ENCODE measurements at places on chromosomes 11 and 22. TPM values are rescaled to one million over a fixed set of nuclear protein-coding genes. Genes with fewer than 3 reads are reported as not detected.

DNA sequence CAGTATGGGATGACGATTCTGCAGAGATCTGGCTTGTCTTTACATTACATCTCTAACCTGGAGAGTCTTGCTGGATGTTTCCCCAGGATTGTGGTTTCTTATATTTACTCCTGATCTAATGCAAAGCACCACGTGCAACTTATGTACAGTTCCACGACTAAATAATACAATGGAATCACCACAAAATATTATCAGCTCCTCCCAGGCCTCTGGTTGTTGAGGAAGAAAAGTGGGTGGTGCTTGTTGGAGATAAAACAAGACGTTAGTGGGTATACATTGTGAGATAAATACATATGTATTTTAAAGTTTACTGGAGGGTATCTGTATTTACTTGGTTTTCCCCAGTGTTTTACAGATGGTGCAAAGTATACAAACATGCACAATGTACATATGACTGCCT is 569.7 kb downstream of the NTM start:
- no peak for DNase-seq

GRCh38 chr22:17733466-17733865 is 40.8 kb downstream of the BID start:
- no peak for DNase-seq

GRCh38 chr11:128886406-128887124 is 4.6 kb upstream of the KCNJ5 start:
- no peak for DNase-seq

DNA sequence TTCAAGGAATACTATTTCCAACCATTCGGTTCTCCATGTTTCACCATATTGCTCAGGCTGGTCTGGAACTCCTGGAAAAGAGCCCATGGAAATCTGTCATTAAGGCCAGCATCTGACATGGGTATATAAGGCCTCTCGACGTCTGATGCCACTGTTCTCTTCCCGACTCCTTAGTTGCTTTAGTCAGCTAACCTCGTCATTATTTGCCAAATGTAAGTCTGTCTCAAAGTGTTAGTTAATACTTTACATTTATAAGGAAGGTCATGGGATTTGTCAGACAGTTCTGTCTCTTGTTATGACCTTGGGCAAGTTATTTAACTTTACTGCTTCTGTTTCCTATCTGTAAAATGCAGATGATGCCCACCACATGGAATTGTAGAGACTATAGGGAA is 1.6 kb downstream of the MRPL48 start:
- no peak for DNase-seq

GRCh38 chr11:27467181-27467913 is 5.2 kb downstream of the LGR4 start:
- DNase-seq = no peak

DNA sequence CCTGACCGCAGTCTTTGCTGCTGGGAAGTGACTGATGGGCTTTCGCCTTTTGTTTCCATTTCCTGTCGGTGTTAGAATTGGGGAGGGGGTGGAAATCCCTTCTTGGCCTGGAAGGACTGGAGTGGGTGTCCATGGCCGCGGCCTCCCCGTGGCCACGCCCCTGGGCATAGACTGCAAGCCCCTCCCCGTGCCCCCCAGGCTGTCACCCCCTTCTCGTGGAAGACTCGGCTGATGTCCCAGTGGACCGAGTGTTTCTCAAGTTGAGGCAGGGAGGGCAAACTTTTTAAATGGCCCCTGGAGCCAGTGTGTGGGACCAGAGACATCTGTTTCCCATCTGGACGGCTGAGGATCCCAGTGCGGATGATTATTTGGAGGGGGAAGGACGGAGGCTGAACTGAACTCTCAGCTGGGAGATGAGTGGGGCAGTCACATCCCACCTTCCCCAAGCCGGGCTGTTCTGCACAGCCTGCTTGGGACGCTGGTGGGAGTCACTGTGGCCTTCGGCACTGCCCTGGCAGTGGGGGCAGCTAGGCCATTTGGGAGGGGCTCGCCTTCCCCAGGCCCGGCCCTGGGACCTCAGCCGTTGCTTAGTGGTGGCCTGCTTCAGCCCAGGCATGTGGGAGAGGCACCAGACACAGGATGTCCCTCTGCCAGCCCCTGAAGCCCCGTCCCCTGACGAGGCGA is 1.6 kb downstream of the CD81 start:
- no peak for DNase-seq

DNA sequence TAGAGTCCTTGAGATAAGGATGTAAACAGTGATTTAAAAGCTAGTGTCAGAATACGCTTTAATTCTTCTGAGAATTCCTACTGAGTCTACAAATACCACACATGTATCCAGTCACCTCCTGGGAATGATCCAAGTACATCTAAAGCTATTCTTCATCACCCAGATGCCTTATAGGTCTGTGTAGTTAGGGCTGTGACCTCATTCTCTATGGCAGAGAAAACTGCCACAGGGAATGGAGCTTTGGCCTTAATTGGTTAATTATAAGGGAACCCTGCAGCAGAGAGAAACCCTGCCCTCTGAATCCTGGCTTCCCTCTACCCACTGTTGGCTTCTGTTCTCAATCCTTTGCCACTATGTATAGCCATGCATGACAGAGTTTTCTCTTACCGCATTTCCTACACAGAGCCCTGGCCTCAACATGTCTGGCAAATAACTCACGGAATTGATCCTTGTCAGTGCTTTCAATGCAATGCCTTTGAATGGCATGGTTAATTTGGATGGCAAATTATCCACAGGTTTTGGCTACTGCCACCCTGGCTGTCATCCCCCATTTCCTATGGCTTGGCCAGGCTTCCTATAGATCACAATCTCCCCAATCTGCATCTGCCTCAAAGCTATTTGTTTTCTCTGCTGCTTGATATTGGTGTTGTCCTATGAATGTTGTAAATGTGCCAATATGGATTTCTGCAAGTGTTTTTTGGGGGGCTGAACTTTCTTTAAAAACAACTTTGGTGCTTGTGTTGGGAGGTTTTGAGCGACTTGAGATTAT is 2.9 kb downstream of the DIXDC1 start:
- no peak for DNase-seq

DNA sequence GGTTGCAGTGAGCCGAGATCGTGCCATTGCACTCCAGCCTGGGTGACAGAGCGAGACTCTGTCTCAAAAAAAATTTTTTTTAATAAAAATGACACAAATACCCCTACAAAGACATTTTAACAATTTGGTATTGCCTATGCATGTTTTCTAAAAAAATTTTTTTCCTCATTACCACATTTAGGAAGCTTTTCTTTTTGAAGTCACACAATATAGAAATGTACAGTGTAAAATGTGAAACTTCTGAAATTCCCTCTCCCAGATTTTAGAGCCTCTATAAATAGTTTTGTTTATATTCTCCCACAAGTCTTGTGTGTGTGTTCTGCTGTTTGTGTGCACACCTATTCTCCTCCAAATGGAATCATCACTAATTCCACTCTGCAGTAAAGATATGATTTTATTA is 7.6 kb downstream of the ST14 start:
- DNase-seq = no peak

- no peak for DNase-seq
Measured at GRCh38 chr11:8258289-8258688, 5.4 kb downstream of the LMO1 start.

DNA sequence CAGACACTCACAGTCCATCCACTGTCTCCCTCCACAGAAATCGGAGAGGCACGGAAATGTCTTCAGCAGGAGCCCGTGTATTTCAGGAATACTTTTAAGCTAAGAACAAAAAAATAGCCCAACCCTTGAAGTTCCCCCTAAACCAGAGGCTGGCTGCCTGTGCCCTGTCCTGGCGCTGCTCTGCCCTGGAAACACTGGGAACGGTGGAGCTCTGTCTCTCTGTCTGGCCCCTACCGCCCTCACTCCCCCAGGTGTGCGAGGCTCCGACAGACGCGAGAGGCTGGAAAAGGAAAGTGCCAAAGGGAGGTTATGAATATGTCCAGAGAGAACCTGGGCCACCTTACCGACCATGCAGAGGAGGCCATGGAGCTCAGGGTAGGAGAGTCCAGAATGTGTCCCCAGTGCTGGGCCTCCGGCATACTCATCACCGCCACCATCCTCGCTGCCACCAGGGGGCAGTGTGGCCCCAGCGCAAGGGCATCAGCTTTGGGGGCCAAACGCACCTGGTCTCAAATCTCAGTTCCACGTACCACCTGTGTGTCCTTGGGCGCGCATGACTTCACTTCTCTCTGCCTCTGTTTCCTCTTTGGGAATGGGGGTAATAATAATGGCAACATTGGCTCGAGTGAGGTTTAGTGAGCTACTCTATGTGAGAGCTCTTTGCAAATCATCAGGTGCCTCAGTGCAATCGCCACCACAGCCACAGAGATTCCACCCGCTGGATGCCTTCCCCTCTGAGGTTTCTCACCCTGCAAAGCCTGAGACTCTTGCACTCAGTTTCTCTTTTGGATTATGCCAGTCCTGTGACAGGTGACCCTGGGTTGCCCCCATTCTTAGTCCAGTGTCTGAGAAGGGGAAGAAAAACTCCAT is 10.4 kb upstream of the SLCO2B1 start:
- no peak for DNase-seq

GRCh38 chr11:101727451-101727850 is 143.6 kb upstream of the TRPC6 start:
- DNase-seq = no peak

- no peak for DNase-seq
Measured at GRCh38 chr11:64060861-64061444, 25.2 kb downstream of the FLRT1 start.

- DNase-seq = no peak
Measured at GRCh38 chr11:18140145-18140544, 7.8 kb downstream of the MRGPRX3 start.

DNA sequence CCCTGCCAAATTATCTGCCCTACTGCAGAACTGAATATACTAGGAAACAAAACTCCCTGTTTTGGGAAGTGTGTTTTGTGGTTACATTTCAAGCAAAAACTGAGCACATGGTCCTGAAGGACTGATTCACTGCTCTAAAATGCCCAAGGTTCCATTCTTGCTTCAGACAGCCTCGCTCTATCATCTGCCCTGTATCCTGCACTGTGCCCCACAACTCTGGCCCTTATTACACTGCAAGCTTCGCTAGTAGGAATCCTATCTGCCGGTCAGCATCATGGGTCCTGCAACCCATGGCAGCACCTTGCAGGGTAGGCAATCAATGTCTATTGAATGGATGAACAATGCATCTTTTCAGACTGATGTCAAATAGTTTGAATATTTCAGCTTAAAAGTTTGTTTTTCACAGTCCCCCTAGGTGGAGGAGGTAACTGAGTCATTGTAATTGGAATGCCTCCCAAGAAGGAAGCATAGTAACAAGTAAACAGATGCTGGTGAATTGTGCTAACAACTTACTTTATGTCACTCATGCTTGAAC is 21.3 kb downstream of the LAYN start:
- DNase-seq = no peak

- DNase-seq = no peak
Measured at GRCh38 chr11:129249351-129249750, 57.2 kb upstream of the ARHGAP32 start.

GRCh38 chr11:46562527-46562926 is 31.3 kb downstream of the AMBRA1 start:
- DNase-seq = no peak

- DNase-seq = no peak
Measured at GRCh38 chr11:75313513-75314272, 37.8 kb downstream of the ARRB1 start.

- DNase-seq = no peak
Measured at GRCh38 chr11:131766637-131767036, 396.2 kb downstream of the NTM start.

DNA sequence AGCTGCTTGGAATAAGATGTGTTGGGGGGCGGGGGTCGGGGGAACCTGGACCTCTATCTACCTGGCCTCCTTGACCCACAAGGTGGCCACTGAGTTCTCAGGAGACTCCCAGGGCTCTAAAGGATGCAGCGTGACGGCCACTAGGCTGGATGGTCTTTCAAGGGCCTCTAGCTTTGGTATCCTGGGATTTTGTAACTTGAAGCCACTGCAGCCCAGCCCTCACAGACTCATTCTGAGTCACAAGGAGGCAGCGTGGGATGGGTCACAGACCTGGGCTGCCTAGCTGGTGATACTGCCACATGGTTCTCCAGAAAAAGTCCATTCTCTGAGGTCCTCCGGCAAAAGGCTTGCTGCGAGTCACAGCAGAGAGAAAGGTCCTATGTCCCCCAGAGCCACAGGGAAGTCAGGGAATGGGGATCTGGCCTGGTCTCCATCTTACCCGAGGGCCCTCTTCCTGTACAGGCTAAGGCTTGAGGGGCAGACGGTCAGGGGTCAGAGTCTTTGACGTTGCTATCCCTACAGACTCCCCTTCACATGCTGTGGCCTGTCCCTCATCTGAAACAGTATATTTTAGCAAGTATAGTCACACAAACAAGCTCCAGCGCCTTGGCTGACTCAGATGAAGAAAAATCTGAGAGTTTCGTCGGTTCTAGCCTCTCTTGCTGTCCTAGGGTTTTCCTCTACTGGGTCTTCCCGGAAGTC is 52.4 kb downstream of the KCNC1 start:
- DNase-seq = no peak

DNA sequence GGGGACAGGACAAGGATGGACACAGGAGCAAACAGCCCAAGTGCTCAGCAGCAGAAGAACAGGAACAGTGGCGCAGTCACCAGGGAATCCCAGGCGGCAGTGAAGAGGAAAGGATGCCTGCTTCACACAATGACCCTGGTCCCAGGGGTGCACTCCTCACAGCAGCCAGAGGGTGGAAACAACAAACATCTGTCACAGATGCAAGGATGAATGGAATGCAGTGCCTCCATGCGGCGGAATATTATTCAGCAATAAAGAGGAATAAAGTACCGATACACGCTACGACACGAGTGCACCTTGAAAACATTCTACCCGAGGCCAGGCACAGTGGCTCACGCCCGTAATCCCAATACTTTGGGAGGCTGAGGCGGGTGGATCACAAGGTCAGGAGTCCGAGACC is 12.7 kb downstream of the CSNK1E start:
- DNase-seq = no peak

DNA sequence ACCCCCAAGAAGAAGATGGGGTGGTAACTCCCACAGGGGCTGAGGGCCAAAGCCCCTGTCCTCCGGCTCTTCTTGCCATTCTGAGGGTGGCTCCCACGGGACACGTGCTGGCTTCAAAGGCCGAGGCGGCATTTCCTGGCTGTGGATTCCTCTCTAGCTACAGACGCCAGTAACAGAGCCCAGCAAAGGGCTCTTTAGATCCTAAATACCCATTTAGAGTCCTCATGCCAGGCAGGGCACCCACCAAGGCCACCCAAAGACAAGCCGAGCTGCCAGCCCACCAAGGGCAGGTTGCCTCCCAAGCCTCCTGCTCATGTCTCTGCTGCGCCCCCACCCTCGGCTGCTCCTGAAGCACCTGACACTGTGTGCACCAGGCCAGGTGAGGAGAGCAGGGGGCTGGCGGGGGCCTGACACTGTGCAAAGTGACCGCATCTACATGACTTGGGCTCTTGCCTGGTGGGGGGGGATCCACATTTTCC is 5.7 kb downstream of the LRFN4 start:
- DNase-seq = no peak

GRCh38 chr11:59680287-59681154 is 11.7 kb upstream of the PATL1 start:
- no peak for DNase-seq

GRCh38 chr22:19902245-19902715 is 39.3 kb upstream of the COMT start:
- no peak for DNase-seq

GRCh38 chr11:120222916-120223315 is 12.1 kb downstream of the OAF start:
- DNase-seq = no peak

TBCEL gene
- 17.7 TPM for total RNA-seq

OOSP4A gene
- total RNA-seq = not detected

NXPE4 gene
- not detected for total RNA-seq

TRAPPC4 gene
- 58.2 TPM for total RNA-seq

MCM5 gene
- 18.1 TPM for total RNA-seq

VWCE gene
- 2.3 TPM for total RNA-seq

BAIAP2L2 gene
- total RNA-seq = 2.5 TPM

TEX12 gene
- 0.54 TPM for total RNA-seq

BATF2 gene
- 0.92 TPM for total RNA-seq

HEPACAM gene
- 0.49 TPM for total RNA-seq
